ENCODE measurements at places on chromosomes 2 and 18.

- DNase-seq = no peak
These were observed 10.4 kb downstream of the SERPINB12 start for GRCh38 chr18:63552581-63552980.

DNA sequence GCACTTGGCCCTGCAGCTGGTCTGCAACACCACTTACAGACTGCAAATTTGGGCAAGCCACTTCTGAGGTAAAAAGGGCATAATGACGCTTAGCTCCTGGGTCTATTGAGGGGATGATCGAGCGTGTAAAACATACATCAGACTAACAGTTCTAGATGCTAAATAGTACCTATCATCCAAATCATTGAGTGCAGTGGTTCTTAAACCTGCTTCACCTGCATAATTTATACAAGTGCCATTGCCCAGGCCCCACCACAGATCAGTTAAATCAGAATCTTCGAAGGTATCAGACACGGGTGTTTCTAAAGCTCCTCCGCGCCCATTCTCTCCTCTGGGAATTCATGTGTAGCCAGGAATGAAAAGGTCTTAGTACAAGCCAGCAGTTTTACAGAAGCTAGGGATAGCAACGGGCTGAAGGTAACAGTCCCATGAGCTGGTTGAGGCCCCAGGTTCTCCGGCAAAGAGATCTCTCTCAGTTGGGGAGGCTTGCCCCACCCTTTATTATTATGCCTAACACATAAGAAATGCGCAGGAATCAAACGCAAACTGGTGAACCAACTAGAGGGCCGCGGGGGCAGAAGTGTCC, 737 bp upstream of the RNF181 start:
- no peak for DNase-seq

DNA sequence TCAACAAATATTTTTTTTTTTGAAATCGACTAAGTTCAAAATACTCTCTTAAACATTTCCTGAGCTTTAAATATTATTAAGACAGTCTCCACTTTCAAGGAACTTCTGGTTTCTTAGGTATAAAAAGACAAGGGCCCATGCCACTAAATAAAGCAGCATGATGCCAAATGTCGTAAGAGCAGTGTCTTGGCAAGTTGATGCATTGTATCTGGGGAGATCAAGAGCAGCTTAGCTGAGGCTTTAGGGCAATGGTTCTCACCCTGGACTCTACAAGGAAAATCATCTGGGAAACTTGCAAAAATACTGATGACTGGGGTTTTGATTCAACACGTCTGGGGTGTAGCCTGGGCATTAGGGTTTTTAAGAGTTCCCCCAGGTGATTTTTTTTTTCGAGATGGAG, 41.3 kb downstream of the COL4A3 start:
- DNase-seq = no peak

- no peak for DNase-seq
These were observed 48.6 kb downstream of the PTGR3 start for GRCh38 chr18:75160364-75160763.

DNA sequence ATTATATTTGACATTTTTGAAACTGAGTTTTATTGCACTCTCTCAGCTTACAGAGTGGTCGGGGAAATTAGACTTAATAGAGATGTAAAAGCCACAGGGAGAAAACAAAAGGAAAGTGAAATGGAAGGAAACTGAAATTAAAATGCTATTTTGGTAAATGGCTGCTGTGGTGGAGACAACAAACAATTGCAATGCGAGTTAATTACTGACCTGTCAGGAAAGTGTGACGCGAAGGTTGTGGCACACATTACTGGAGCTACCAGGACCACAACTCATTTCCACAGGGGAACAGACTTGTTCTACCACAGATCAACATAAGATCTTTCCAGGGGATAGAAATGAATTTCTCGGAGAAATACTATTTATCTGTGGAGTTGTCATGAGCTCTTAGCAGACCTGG, 19.5 kb downstream of the ARHGAP15 start:
- no peak for DNase-seq

- no peak for DNase-seq
These were observed 35.8 kb upstream of the GPC1 start for GRCh38 chr2:240399419-240400324.

- DNase-seq = no peak
These were observed 1.8 kb downstream of the SOCS6 start for GRCh38 chr18:70290482-70291294.

GRCh38 chr2:242056026-242056425, 186.5 kb downstream of the RTP5 start:
- DNase-seq = no peak

DNA sequence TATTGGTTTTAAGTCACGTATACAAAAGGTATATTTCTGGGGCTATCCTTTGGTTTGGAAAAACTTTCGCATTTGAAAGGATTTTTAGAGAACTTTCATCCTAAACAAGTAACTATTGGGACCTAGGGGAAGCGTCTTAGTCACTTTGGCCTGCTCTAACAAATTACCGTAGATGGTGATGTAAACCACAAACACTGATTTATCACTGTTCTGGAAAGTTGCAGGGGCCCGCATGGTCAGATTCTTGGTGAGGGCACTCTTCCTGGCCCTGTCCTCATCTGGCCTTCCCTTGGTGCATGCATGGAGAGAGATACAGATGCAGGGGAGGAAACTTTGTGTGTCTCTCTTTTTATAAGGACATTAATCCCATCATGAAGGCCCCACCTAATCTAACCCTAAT, 49.1 kb upstream of the ANKRD62 start:
- no peak for DNase-seq

GRCh38 chr2:204114295-204115136, 178.0 kb downstream of the ICOS start:
- no peak for DNase-seq

DNA sequence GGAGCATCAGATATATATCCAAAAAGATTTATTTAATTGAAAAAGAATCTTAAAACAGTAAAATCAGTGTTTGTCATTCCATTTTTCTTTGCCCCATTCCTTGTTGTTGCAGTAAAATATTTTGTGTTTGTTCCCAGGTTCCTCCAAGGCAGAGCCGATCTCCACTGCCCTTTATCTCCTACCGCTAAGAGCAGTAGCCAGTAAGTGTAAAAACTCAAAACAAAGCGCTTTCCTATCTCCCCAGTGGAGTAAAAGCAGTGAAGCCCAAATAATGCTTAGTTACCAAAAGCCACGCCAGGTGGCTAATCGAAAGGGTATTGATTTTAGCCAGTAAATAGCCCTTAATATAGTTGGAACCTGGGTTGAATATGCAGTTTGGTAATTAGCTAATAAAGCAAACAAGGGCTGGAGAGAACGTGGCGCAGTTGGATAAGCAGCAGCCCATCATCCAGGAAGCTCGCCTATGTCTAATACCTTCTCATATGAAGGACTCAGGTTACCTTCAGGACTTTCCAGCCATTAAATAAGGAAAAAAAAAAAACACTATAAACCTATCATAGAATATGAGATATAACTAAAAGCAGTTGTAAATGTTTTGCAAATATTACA, 12.4 kb upstream of the GPD2 start:
- DNase-seq = no peak

GRCh38 chr2:118940486-118941120, 1.4 kb upstream of the MARCO start:
- no peak for DNase-seq

- no peak for DNase-seq
These were observed 112.5 kb downstream of the FAM210A start for GRCh38 chr18:13613591-13614501.

DNA sequence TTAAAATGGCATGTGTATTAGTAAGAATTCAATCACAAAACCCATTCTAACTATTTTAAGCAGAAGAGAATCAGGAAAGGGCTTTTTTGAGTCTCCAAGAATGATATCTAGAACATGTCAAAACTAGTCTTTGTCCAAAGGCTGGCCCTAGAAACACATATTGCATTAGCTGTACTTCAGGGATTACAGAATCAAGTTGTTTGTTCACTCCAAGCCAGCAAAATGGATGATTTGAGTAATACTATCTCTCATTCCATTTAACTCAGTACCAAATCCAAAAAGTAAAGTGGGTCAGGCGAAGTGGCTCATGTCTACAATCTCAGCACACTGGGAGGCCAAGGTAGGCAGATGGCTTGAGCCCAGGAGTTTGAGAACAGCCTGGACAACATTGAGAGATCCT, 41.3 kb downstream of the ATF2 start:
- DNase-seq = no peak

DNA sequence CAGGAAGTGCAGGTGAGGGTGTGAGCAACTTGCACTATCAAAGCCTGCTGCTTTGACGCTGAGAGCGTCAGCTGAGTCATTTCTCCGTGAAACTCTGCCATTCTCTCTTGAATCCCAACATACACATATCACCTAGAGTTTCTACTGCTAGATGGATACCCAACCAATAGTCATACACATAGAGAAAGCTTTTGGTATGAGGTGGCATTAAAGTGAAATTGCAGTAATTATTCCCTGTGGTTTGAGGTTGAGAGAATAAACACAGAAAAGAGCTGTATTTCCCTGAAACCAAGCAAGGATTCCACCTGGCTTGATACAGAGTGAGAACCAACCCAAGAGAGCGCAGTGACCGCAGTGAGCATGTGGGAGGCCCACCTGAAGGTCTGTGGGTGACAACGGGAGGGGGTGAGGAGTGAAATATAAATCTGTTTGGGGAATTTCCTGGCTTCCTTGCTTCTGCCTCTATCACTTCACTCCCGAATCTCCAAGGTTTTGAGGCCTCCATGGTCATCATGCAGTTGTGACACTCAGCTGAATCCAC, 28.8 kb upstream of the TMEM18 start:
- DNase-seq = no peak

- no peak for DNase-seq
These were observed 21.2 kb downstream of the RBM43 start for GRCh38 chr2:151240433-151240832.

DNA sequence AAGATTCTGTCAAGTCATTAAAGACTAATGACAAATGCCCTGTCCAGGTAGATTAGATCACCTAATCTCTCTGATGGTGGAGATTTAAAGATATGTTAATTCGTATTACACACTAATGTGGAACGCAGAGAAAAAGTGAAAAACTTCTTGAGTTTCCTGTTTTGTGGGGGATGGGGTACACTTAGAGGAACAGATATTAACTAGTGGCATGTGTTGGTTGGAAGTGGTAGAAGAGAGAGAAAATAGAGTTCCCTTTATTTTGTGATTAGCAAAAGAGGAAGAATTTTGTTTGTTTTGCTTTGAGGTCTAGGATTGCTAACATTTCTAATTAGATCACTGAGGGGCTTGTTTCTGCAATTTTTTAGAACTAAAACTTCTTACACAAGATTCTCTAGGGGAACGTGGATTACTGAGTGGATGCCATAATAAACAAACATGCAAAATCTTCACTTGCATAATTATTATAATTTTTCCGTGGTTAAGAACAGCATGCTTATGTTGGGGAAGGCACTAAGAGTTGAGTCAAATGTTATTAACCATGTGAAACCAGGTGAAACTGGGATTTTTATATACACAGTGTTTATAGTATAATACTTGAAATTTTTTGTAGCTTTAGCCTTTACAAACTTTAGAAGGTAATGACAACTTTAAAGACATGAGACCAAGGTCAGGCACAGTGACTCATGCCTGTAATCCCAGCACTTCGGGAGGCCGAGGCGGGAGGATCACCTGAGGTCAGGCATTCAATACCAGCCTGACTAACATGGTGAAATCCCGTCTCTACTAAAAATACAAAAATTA, 97.4 kb upstream of the STK17B start:
- DNase-seq = no peak

- no peak for DNase-seq
These were observed 150.7 kb upstream of the SLC14A2 start for GRCh38 chr18:45464619-45465018.

- no peak for DNase-seq
These were observed 209.5 kb downstream of the PIK3C3 start for GRCh38 chr18:42164556-42164955.

DNA sequence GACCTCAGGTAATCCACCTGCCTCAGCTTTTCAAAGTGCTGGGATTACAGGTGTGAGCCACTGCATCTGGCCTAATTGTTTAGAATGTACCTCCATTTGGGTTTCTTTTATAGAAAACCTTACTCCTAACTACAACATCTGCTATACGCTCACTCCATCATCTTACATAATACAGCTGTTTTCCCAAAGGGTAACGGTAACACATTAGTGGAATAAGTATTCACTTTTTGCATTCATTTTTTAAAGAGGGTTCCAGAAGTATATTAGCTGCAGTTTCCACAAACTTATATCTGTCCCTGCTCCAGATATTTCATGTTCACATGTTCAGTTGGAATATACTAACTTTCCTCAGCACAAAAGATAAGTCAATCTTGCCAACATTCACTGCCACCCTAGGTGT, 640.1 kb upstream of the FSHR start:
- DNase-seq = no peak

- DNase-seq = no peak
These were observed 69.8 kb upstream of the STK17B start for GRCh38 chr2:196241175-196241574.

- no peak for DNase-seq
These were observed 12.8 kb downstream of the SOCS6 start for GRCh38 chr18:70301667-70302066.

- no peak for DNase-seq
These were observed 7.9 kb downstream of the IL1RN start for GRCh38 chr2:113135317-113135716.

- DNase-seq = no peak
These were observed 282.0 kb upstream of the SIX2 start for GRCh38 chr2:45291296-45291701.

- DNase-seq = no peak
These were observed 128.2 kb downstream of the SS18 start for GRCh38 chr18:25962176-25962575.

DNA sequence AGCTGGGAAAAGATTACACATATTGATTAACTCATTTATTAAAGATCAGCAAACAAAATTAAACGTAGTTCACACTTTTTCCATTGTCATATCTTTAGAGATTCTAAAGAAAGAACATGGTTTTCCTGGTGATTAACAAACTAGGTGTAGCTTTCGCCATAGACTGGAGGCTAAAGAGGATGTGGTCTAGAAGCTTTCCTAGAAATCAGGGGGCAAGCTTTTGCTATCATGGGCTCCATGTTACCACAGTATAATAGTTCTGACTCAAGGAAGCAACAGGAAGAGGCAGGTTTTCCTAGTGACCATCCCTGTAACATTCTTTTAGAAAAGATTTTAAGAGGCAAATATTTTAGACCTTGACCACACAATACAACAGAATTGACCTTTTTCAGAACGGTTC, 232.7 kb downstream of the METTL4 start:
- DNase-seq = no peak

DNA sequence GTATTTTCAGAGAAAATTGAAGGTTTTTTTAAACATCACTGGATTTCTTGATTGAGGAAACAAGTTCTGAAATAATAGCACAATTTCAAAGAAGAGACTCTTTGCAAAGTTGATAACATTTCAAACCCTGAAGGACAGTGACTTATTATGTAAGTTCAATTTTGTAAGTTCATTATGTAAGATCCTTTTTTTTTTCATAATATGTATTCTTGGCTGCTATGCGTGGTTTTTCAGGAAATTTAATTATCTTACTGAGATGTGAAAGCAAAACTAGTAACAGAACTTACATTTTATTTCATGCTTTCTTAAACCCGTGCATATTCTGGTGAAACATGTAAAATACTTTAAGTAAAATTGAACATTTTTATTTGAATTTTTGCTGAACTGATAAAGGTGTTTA, 65.4 kb downstream of the RIF1 start:
- no peak for DNase-seq

- DNase-seq = no peak
These were observed 1120.8 kb upstream of the TMEFF2 start for GRCh38 chr2:193315428-193316091.

GRCh38 chr2:229539628-229540027, 174.7 kb downstream of the DNER start:
- DNase-seq = no peak

- DNase-seq = no peak
These were observed 430.6 kb upstream of the TNP1 start for GRCh38 chr2:217290467-217290866.

GRCh38 chr2:55490554-55490953, 29.0 kb upstream of the CFAP36 start:
- DNase-seq = no peak
